ENCODE measurements at places on chromosomes 6 and 20. TPM values are rescaled to one million over a fixed set of nuclear protein-coding genes. Genes with fewer than 3 reads are reported as not detected.

The TRIM40 gene
- total RNA-seq = not detected

- DNase-seq = peak; percentile 51
Observed at GRCh38 chr6:53347250-53347920, 1.4 kb downstream of the ELOVL5 start.

- DNase-seq = peak; percentile 37
Observed at GRCh38 chr20:25399037-25399430, 8.4 kb upstream of the ABHD12 start.

DNA sequence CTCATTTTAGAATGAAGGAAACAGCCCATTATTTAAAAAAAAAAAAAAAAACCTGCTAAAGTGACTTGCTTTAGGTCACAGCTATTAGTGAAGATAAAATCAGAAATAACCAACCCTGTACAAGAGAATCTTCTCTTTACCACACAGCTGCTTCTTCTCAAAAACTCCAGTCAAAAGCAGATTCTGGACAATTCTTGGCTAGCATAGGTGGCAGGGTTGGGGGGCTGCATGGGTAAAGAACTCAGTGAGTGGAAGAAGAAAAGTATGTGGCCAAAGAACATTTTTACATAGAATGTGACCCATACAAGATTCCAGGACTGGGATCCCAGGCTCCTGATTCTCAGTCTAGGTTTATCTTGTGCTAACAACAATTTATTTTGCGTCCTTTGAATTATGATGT, 9.4 kb upstream of the FRK start:
- no peak for DNase-seq

Measured in activated CD8-positive, alpha-beta T cell treated with anti-CD3 and anti-CD28 coated beads for 36 hours (primary cell).